ENCODE measurements at places on chromosomes 5 and 9. TPM values are rescaled to one million over a fixed set of nuclear protein-coding genes. Genes with fewer than 3 reads are reported as not detected.
A peak's percentile ranks its signal among the peaks of the same experiment; 100 is the strongest.

GRCh38 chr5:140631831-140632365 is 1.1 kb downstream of the CD14 start:
- no peak for DNase-seq

GRCh38 chr5:132411304-132412013 is 41.9 kb downstream of the SLC22A5 start:
- peak; percentile 58 for DNase-seq

GRCh38 chr5:16238018-16238417 is 58.4 kb upstream of the MARCHF11 start:
- no peak for DNase-seq

GRCh38 chr9:128828719-128829452 is 708 bp downstream of the SPOUT1 start:
- no peak for DNase-seq

Gene MAST4
- 38.0 TPM for total RNA-seq

DNA sequence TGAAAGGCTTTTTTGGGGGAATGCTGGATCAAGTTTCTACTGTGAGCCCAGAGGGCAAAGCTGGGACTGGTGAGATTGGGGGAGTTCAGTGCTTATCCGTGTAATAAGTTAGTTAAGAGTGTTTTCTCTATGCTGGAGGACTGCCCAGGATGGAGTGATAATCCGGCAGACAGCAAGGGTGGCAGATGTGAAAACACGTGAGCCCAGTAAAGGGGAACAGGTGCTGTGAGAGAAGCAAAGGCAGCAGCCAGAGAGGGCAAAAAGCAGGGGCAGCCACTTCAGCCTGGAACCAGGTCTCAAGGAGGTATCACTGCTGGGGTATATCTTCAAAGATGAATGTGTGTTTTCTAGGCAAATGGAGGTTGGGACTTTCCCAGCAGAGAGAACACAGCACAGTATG is 53.9 kb downstream of the GALNT10 start:
- no peak for DNase-seq

DNA sequence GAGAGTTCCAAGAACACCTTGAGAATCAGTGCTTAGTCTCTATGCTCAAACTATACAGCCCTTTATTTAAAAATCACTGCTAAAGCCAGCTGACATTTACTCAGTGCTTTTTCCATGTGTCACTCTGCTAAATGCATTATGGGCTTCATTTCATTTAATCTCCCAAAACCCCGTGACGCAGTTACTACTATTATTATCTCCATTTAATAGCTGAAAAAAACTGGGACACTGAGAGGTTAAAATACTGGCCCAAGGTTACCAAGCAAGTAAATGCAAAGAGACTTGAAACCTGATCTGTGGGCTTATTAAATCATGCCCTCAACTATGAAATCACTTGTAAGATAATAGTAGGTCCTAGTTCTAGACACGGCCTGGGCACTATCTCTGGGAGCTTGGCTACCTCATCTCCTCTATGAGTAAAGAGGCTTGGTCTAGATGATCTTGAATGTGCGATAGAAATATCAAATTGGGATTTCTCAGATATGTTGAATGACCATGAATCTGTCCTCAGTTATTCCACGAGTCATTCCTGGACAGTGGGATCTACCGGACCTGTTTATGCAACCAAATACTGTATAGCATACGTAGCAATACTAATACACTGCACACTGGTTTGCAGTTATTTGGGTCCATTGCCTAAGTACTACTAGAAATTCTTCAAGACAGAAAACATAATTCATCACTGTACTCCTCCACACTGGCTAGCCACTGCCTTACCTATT is 32.3 kb downstream of the MARCHF11 start:
- no peak for DNase-seq

Gene ESM1
- total RNA-seq: 0.76 TPM

Gene PCDHB2
- not detected for total RNA-seq

GRCh38 chr9:101022704-101023103 is 5.8 kb upstream of the PLPPR1 start:
- DNase-seq: no peak

Measured in activated CD4-positive, alpha-beta memory T cell treated with anti-CD3 and anti-CD28 coated beads, Interleukin-2, amount 10 ng/mL, durations not matched to agents 7 days and 5 days (primary cell).